ENCODE measurements at places on chromosomes 12 and 14. TPM values are rescaled to one million over a fixed set of nuclear protein-coding genes. Genes with fewer than 3 reads are reported as not detected.

The RNASE4 gene
- 43.9 TPM for polyA plus RNA-seq

The RAPGEF3 gene
- polyA plus RNA-seq, result 0.95 TPM

The GYS2 gene
- not detected for polyA plus RNA-seq

The PTGER2 gene
- polyA plus RNA-seq, result 15.9 TPM

The FGF6 gene
- polyA plus RNA-seq, result not detected

The NDUFA9 gene
- polyA plus RNA-seq, result 73.8 TPM

The MYH6 gene
- polyA plus RNA-seq, result not detected

The CCT2 gene
- polyA plus RNA-seq, result 178 TPM

DNA sequence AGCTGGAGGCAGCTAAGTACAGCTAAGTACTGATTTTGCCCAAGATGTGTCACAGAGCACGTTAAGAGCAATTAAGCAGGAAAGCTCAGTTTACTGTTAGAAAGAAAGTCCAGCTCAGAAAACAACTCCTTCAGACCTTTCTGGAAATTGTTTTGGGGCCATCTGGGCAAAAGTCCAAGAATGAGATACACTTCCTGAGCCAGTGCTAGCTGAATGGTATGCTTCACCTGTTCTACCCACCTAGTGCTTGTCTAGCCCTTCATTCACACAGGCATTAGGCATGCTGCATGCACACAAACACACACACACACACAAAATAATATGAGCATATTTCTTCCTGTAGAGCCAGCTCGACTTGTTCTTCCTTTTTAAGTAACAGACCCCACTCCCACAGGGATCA, 6.6 kb upstream of the IKZF4 start:
- no peak for DNase-seq
- no peaks in the 10 kb centered on the region for H3K27me3 ChIP-seq
- no peak overlapping the region for H3K27ac ChIP-seq
- no peak overlapping the region for H3K4me3 ChIP-seq
- no peaks in the 10 kb centered on the region for H3K36me3 ChIP-seq
- H3K4me1 ChIP-seq, result no peaks in the 10 kb centered on the region

DNA sequence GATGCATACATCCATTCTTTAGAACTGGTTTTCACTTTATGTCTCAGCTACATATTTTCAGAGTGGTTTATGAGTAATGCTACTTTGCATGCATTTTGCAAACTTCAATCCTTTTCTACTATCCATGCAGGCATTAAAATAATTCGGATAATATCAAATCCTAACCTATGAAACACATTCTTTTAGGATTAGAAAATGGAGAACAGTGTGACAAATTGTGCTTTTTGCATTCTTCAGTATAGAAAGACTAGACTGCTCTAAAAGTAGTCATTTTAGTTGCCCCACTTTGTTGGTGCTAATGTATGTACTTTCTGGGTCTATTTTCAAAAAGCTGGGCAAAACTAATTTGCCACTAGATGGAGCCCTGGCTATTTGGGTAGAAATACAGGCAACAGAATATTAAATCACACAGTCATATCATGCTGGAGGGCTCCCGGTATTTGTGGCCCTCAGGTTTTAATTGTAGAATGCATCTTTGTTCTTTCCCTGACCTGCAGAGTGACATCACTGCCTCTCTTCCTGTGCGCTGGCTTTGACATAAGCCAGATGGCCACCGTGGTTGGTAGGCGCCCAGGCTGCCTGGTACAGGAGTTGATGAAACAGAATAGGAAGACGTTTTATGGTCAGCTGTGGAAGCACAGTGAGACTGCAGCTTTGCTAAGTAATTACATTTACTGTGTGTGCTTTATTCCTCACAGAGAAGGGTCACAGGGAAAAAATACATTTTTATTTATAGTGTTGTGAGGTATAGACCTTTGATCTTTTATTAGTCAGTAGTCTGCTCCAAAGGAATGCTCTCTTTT, 28.1 kb downstream of the MSRB3 start:
- no peak overlapping the region for H3K4me3 ChIP-seq
- H3K4me1 ChIP-seq, result peaks cover 14% of the 10 kb centered on the region
- DNase-seq, result peak; percentile 70
- peak overlapping the region; percentile 35 for H3K27ac ChIP-seq
- no peaks in the 10 kb centered on the region for H3K36me3 ChIP-seq

DNA sequence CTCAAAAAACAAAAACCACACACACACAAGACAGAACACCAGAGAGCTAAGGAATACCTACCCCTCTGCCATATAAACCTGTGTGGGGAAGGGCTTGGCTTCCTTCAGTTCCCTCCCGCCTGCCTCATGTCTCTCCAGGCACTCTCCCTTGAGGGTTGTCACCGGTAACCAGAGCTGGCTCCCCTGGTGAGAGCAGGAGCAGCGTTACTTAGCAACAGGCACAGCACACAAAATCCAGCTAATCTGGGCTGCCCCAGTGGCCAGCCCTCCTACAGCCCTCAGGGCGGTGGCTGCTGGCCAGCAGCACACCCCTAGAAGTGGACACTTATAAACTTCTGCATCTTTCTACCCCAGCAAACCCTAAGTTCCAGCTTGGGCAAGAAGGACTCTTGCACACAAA, 21.6 kb upstream of the NR4A1 start:
- H3K36me3 ChIP-seq, result no peaks in the 10 kb centered on the region
- no peak overlapping the region for H3K4me3 ChIP-seq
- H3K27me3 ChIP-seq, result no peaks in the 10 kb centered on the region
- H3K27ac ChIP-seq, result no peak overlapping the region
- peaks cover 15% of the 10 kb centered on the region for H3K4me1 ChIP-seq

- H3K4me3 ChIP-seq, result no peak overlapping the region
- H3K36me3 ChIP-seq, result no peaks in the 10 kb centered on the region
- no peaks in the 10 kb centered on the region for H3K4me1 ChIP-seq
- no peak for DNase-seq
Measured at GRCh38 chr12:99768758-99769157, 121.2 kb downstream of the GARIN6 start.

- H3K4me1 ChIP-seq, result peaks cover 7% of the 10 kb centered on the region
- H3K27ac ChIP-seq, result peak overlapping the region; percentile 99
- H3K27me3 ChIP-seq, result no peaks in the 10 kb centered on the region
Measured at GRCh38 chr14:20455355-20456300, 602 bp downstream of the APEX1 start.

DNA sequence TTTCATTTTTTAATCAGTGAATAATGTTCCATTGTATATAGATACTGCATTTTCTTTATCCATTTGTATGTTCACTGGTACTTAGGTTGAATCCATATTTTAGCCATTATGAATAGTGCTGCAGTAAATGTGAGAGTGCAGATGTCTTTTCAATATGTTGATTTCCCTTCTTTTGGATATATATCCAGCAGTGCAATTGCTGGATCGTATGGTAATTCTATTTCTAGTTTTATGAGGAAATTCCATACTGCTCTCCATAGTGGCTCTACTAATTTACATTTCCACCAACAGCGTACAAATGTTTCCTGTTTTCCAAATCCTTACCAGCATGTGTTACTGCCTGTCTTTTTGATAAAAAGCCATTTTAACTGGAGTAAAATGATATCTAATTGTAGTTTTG, 288.5 kb upstream of the GARIN2 start:
- H3K4me1 ChIP-seq, result no peaks in the 10 kb centered on the region
- no peak overlapping the region for H3K4me3 ChIP-seq
- H3K27ac ChIP-seq, result no peak overlapping the region
- H3K27me3 ChIP-seq, result no peaks in the 10 kb centered on the region
- DNase-seq, result no peak

DNA sequence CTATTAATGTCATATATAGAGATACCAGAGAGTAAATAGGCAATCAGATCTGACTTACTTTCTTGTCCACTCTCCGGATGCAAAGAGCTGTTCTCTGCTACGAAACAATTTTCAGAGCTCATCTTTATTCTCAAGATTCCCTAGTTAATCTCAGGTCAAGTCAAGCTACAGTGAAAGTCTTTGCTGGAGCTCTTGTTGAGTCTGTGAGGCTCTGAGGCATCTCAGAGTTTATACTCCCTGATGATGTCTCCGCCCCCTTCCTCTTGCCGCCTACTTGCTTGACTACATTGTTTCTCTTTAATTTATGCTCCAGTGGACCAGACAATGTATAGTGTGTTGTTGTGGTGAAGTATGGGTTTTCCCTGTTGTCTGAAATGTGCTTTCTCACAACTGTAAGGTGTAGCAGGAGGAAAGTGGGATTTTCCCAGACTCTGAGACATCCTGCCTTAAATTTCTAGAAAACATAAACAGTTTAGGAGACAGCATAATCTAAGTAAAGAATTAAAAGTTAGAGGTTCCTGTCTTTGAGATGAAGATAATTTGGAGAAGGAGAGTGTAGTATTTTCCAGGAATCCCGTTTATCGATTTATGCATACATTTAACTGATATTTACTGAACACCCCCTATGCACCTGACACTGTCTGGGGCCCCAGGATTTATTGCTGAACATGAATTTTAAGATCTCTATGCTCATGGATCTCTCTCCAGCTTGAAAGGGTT, at the start of gene CD69:
Gene CD69 (minus strand): TSS at position 203 of the 720 bp plus-strand sequence. CDS start 81 bp downstream, at position 122.
- H3K27me3 ChIP-seq, result no peaks in the 10 kb centered on the region
- H3K36me3 ChIP-seq, result no peaks in the 10 kb centered on the region
- H3K27ac ChIP-seq, result no peak within 1 kb of the TSS
- no peak within 1 kb of the TSS for H3K4me3 ChIP-seq
- no peaks in the 10 kb centered on the region for H3K4me1 ChIP-seq

GRCh38 chr12:100489251-100489820, 15.7 kb downstream of the NR1H4 start:
- H3K27me3 ChIP-seq, result no peaks in the 10 kb centered on the region
- H3K4me1 ChIP-seq, result no peaks in the 10 kb centered on the region
- no peak for DNase-seq
- no peaks in the 10 kb centered on the region for H3K36me3 ChIP-seq
- H3K4me3 ChIP-seq, result no peak overlapping the region

- DNase-seq, result peak; percentile 20
- H3K4me3 ChIP-seq, result no peak overlapping the region
- no peaks in the 10 kb centered on the region for H3K27me3 ChIP-seq
- no peaks in the 10 kb centered on the region for H3K36me3 ChIP-seq
Measured at GRCh38 chr12:63064080-63064479, 86.9 kb downstream of the AVPR1A start.

DNA sequence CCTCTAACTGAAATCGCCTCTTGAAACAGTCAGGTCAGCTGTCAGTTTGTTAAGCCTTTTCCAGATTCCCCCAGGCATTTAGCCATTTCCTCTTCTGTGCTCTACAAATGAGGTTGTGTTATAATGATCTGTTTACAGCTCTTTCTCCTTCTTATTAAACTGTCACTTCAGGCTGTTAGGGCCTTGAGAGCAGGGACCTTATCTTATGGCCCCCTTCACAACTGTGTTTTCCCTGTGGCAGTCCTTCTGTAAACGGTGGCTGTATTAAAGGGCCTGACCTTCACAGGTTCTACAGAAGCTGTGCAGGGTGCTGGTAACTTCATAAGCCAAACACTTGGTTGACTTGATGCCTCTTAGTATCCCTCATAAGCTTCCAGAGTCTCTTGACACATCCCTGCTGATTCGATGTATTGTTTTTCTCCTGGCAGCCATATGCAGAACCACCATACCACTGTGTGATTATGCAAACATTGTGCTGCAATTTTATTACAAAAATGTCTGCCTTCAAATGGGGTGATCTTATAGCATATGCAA, 104.7 kb downstream of the PLEKHA5 start:
- peaks cover 23% of the 10 kb centered on the region for H3K4me1 ChIP-seq
- H3K36me3 ChIP-seq, result no peaks in the 10 kb centered on the region
- H3K27me3 ChIP-seq, result no peaks in the 10 kb centered on the region
- H3K4me3 ChIP-seq, result no peak overlapping the region
- H3K27ac ChIP-seq, result peak overlapping the region; percentile 26

GRCh38 chr14:22334275-22334577, 254.8 kb downstream of the DAD1 start:
- no peaks in the 10 kb centered on the region for H3K36me3 ChIP-seq
- H3K27ac ChIP-seq, result no peak overlapping the region
- H3K4me1 ChIP-seq, result no peaks in the 10 kb centered on the region
- H3K4me3 ChIP-seq, result no peak overlapping the region
- H3K27me3 ChIP-seq, result no peaks in the 10 kb centered on the region

- peaks cover 5% of the 10 kb centered on the region for H3K4me1 ChIP-seq
- no peak overlapping the region for H3K4me3 ChIP-seq
- H3K27ac ChIP-seq, result no peak overlapping the region
- H3K36me3 ChIP-seq, result peaks cover 2% of the 10 kb centered on the region
- DNase-seq, result peak; percentile 31
Measured at GRCh38 chr14:102928412-102929240, 6.2 kb downstream of the AMN start.

DNA sequence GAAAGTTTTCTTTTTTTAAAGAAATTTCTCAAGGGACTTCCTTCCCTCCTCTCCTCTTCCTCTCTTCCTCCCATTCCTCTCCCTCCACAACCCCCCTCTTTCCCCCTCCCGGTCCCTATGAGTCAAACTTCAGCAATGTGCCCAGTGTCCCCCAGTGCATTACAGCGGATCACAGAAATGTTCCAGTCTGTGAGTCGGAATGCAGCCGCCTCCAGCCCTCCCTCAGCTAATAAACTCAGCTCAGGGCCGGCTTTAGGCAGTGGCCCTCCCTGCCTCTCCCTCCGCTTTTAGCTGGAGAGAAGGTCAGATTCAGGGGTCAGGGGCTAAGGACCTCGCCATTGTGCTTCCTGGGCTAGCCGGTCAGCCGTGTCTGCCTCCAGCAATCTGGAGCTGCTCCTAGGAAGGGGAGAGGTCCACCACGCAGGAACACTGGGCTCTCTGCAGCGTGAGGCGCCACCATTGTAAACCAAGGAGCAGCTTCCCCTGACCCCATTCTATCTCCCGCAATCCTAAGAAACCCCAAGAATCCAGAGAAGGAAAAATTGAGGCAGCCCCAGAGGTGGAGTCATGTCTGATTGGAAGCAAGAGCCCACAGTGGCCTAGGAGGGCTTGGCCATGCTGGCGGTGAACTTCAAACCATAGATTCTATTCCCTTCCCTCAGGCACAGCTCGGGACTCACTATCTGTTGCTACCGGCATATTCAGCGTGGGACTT, 1.1 kb upstream of the HDAC7 start:
- peak; percentile 95 for DNase-seq
- H3K27ac ChIP-seq, result peak overlapping the region; percentile 88
- no peaks in the 10 kb centered on the region for H3K27me3 ChIP-seq
- peaks cover 3% of the 10 kb centered on the region for H3K36me3 ChIP-seq
- H3K4me1 ChIP-seq, result peaks cover 34% of the 10 kb centered on the region
- peak overlapping the region; percentile 89 for H3K4me3 ChIP-seq

GRCh38 chr14:74962493-74962892, 7.1 kb upstream of the PGF start:
- H3K4me1 ChIP-seq, result no peaks in the 10 kb centered on the region
- no peak overlapping the region for H3K27ac ChIP-seq
- no peak overlapping the region for H3K4me3 ChIP-seq
- no peak for DNase-seq
- no peaks in the 10 kb centered on the region for H3K36me3 ChIP-seq

- H3K36me3 ChIP-seq, result no peaks in the 10 kb centered on the region
- no peak overlapping the region for H3K4me3 ChIP-seq
- peaks cover 5% of the 10 kb centered on the region for H3K4me1 ChIP-seq
- H3K27me3 ChIP-seq, result no peaks in the 10 kb centered on the region
- no peak for DNase-seq
- H3K27ac ChIP-seq, result no peak overlapping the region
Measured at GRCh38 chr12:12403264-12404248, 46.7 kb downstream of the BORCS5 start.

Data from fibroblast of lung (primary cell).